GM04503 (cell line): ENCODE measurements at places on chromosomes 4 and X.

GRCh38 chr4:44845309-44845708 lies 119.0 kb upstream of the GNPDA2 start:
- DNase-seq: no peak

DNA sequence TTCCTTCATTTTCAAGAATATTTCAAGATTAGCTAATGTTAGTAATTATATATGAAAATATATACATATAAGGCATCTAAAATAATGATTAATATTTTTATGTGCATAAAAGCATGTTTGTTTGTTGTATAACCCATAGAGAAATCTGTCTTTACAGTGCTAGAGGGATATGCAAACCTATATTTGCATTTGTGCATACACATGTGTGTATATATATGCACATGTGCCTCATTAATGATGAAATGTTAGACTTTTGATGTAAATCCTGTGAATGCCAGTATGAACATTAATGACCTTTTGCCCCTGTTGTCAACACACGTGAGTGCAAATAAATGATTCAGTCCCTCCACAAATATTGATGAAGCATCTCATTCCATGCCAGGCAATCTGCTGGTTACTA lies 197.9 kb downstream of the ARHGAP10 start:
- no peak for DNase-seq

- DNase-seq: no peak
Observed at GRCh38 chr4:165799384-165799815, 73.6 kb upstream of the TLL1 start.

- no peak for DNase-seq
Observed at GRCh38 chrX:74534569-74535038, 79.8 kb downstream of the RLIM start.

DNA sequence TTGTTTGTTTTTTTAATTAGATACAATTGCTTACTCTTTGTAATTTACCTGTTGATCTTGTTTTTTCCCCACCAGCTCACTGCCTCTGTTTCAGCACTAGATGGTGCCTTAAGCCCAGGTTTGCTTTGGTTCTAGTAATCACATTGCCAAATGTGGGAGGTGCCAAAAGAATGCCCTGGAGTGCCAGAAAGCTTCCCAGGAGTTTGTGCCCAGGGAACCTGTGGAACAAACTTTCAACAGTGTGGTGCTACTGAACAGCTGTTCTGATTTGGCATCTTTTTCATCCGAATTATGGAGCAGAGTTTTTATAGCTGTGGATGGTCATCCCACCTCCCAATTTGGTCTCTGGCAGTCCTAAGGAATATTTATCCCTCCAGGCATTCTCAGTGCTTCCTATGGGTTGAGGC lies 1000.7 kb downstream of the STIM2 start:
- DNase-seq: no peak
